H4 (cell line): ENCODE measurements at places on chromosomes 1 and 21. TPM values are rescaled to one million over a fixed set of nuclear protein-coding genes. Genes with fewer than 3 reads are reported as not detected.

DNA sequence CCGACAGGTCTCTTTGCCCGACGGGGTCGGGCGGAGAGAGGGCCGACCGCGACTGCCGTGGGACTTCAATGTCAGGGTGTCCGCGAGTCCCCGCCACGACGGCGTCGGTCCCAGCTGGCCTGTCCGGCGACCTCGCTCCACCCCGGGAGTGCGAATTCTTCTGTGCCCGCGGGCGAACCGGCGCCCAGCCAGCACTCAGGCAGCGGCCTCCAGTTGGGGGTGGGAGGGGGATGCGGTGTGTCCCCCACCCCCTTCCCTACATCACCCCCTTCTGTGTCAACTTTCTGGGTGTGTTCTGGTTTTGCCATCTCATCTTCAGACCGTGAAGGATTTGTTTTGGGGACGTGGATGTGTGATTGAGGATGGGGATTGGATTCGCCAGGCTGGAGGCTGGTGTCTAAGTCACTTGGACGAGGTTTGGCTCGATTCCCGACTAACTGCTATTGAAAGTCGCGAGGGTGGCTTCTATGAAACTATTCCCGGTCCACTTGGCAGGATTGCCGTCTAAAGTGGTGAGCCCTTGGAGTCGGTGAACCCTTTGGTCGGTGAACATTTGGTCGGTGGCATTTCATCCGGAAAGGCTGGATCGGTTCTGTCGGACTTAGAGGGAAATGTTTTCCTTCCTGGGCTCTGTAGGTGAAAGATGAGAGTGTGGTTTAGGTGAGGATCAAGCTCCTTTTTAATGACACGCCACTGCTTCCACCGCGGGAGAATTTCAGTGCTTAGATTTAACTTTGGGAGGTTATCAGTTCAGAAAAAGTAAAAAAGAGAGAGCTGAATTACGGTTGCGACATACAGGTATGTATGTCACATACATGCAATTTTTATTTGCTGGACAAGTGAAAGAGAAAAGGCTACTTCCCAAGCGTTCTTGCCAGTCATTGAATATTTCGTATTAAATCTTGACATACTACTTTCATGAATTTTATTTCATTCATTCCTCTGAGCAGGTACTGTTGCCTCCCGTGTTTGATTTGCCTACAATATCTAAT, 771 bp downstream of the ABCD3 start:
- DNase-seq, result peak; percentile 15

GRCh38 chr1:63799820-63800219, 26.0 kb downstream of the ROR1 start:
- no peak for DNase-seq

DNA sequence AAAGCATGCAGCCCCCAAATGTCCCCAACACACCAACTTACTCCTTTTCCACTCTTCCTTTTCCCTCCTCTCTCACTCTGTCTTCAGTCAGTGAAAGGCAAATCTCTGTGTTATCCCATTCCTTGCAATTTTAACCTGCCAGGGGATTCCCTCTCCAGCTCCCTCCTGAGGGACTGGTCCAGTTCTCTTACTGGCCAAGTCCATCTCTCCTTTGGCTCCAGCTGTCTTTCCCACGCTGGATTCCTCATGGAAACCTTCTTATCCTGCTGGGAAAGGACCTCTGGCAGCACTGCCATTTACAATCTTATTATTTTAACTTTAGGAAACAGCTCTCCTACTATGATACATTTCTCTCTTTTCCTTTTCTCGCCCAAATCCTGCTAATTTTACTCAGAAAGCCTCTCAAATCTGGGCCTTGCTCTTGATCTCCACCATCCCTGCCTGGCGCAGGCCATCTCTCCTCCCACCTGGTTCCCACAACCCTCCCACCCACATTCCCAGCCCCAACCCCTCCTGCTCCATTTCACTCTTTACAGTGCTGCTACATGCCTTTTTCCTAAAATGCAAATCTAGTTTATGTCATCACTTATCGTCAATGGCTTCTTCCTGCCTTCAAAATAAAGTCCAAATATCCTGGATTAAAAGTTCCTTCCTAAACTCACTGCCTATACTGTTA, 72.7 kb upstream of the CNN3 start:
- no peak for DNase-seq

- no peak for DNase-seq
Observed at GRCh38 chr1:242800521-242800920, 276.0 kb upstream of the PLD5 start.

DNA sequence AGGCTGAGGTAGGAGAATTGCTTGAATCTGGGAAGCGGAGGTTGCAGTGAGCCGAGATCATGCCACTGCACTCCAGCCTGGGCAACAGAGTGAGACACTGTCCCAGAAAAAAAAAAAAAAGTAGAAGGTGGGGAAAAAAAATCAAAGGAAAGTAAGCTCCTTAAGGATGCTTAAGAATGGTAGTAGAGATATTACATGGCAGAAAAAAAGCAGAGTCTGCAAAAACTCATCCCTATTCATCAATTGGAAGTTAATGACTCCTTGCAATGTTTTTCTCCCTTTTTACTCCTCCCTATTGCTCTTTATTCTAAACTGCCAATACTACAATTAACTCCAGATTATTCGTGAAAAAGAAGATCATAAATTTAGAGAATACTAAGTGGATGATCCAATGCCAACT, 23.4 kb downstream of the ENAH start:
- no peak for DNase-seq

- no peak for DNase-seq
Observed at GRCh38 chr1:164511001-164511705, 47.8 kb upstream of the PBX1 start.

DNA sequence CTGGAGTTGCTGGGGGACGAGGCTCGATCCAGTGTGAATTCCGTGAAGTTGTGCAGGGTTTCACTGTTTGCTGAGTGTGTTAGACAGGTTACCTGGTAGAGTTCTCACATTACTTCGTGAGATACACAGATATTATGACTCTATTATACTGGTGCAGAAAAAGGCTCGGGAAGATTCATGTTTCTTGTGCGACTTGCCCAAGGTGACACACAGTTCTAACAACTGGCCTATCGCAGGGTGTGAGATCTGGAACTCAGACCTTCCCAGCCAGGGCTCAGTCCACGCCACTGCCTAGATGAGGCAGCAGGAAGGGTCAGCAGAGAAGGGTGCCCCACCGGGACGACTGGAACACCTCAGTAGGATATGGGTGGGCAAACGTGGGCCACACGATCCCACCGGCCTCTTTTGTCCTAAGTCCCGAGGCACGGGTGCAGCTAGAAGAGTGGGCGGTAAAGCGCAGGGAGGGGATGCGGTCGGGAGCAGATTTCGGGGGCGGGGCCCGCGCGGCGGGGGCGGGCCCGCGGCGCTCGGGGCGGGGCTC, 296 bp upstream of the RNPEP start:
- DNase-seq, result no peak

DNA sequence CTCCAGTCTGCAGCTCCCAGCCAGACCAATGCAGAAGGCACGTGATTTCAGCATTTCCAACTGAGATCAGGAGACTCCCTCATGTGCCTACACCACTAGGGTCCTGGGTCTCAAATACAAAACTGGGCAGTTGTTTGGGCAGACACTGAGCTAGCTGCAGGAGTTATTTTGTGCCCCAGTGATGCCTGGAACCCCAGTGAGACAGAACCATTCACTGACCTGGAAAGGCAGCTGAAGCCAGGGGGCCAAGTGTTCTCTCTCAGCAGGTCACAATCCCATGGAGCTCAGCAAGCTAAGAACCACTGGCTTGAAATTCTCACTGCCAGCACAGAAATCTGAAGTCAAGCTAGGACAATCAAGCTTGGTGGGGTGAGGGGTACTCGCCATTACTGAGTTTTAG, 111.7 kb upstream of the TNFSF4 start:
- no peak for DNase-seq

DNA sequence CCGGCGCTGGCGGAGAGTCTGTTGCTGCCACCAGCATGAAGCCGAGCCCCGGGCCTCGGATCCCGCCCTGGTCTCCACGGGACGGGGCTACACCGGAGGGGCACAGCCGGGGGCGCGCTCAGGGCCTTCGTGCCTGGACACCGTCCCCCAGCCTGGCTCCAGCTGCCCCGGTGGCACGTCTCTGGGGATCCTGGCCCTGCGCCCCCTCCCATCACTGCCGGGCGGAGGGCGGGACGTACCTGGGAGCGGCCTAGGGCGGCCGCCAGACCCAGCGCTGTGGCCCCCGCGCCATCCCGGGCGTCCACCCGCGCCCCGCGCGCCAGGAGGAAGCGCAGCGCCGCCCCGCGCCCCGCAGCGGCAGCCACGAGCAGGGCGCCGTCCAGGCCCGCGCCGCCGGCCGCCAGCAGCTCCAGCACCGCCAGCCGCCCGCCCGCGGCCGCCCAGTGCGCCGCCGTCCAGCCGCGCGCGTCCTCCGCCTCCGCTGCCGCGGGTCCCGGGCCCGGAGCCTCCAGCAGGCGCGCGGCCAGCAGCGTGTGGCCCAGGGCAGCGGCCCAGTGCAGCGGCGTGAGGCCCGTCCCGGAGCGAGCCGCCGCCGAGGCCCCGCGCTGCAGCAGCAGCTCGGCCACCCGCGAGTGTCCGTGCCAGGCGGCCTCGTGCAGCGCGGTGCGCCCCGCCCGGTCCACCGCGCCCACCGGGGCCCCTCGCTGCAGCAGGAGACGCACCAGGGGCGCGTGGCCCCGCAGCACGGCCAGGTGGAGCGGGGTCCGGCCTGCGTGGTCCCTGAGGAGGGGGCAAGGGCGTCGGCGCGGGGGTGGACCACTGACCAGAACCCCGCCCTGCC, 1.0 kb downstream of the ANKRD65 start:
- DNase-seq, result no peak

- no peak for DNase-seq
Observed at GRCh38 chr1:168438626-168439025, 105.2 kb downstream of the XCL2 start.

DNA sequence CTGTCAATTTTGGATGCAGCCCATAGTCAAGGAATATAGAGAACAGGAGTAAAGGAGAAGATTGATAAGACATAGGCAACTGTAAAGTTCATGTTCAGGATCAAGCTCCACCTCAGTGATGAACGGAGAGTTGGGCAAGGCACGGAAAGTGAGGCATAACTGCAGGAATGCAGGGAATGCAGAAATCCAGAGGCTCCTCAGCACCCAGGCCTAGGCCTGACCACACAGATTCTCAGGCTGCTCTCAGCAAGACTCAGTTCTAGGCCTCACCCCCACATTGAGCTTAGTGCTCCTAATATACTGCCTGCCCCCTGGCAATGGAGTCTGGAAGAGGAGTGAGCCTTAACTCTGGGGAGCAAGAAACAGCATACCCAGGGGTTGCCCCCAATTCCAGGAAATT, 36.3 kb upstream of the S1PR1 start:
- peak; percentile 45 for DNase-seq

DNA sequence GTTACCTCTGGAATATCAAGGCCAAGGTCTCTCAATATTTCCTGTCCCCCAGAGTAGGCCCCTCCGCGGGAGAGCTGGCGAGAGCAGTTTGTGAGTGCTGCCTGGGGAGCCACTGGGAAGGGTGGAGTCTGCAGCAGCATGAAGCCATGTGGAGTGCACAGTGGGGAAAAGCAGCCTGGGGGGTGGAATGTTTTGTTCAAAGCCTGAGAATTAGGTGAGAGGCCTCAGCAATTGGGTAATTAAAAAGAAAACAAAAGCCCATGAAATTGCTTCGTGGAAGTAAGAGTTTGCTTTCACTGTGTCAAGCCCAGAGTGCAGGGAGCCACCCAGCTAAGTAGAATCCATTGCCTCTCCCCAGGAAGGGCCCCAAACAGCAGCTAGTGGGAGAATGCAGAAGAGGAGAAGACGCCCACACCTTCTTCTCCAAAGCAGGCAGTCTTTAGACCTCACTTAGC, 30.2 kb upstream of the DISC1 start:
- DNase-seq, result no peak

GRCh38 chr1:219810451-219810850, 117.9 kb downstream of the SLC30A10 start:
- no peak for DNase-seq

DNA sequence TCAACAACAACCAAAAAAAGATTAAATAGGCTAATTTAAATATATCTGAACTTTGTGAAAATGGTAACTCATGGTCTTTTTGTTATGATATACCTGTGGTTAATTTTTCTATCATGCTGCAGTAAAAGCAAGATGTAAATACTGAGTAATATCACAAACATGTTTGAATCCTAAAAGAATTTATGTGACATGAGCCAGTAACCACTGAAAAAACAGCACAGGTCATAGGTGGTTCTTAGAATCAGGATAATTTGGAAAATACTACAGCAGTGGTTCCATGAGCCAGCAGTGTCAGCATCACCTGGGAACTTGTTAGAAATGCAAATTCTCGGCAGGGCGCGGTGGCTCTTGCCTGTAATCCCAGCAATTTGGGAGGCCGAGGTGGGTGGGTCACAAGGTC, 4.1 kb downstream of the ATP5IF1 start:
- DNase-seq, result no peak

DNA sequence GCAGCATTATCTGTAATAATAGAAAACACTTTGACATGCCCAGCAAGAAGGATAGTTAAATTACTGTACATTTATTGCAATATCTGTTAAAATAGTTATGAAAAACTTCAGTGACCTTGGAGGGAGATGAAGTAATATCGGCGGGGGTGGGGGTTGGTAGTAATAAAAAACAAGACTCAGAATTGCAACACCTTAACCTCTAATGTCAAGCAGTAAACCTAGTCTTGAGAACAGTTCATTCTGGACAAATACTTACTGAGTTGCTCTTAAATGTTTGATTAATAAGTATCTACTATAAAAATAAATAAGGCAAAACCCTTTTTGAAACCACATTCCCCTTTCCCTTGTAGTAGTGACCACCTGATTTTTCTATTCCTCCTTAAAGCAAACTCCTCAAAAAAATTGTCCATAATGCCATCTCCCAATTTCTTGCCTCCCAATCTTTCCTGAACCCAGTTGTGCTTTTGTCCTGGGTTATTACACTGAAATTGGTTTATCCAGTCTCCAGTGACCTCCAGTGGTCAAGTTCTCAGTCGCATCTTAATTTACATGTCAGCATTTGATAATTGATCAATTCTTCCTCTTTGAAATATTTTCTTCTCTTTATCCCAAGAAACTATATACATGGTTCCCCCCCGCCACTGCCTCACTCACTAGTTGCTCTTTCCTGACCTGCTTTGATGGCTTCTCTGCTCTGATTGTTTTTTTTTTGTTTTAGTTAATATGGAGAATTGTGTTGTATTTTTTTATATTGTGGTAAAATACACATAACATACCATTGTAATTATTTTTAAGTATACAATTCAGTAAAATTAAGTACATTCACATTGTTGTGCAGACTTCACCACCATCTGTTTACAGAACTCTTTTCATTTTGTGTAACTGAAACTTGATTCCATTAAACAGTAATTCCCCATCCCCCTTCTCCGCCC, 36.8 kb downstream of the RAP1A start:
- peak; percentile 23 for DNase-seq

GRCh38 chr1:103492003-103492625, 33.4 kb upstream of the RNPC3 start:
- no peak for DNase-seq

DIRAS3 gene
- total RNA-seq, result 0.06 and 1.5 TPM in 2 replicates

ORC1 gene
- 29.4 and 31.1 TPM in 2 replicates for total RNA-seq

PIGR gene
- 0.02 TPM in 1 of 2 replicates, not detected in the other for total RNA-seq

ADAMTSL4 gene
- 0.80 and 1.1 TPM in 2 replicates for total RNA-seq

STXBP3 gene
- total RNA-seq, result 30.9 and 38.1 TPM in 2 replicates

SLC19A2 gene
- total RNA-seq, result 16.0 and 17.3 TPM in 2 replicates

PTCH2 gene
- 0.10 TPM in 1 of 2 replicates, not detected in the other for total RNA-seq

DNTTIP2 gene
- total RNA-seq, result 35.6 and 35.9 TPM in 2 replicates
